ENCODE measurements at places on chromosomes 2 and 18. TPM values are rescaled to one million over a fixed set of nuclear protein-coding genes. Genes with fewer than 3 reads are reported as not detected.

Gene MPP4
- 1.4 TPM for total RNA-seq

Gene COLEC12
- total RNA-seq: 49.6 TPM

Gene ARL5A
- total RNA-seq: 47.8 TPM

Gene ANKRD30BL
- total RNA-seq: not detected

Gene OST4
- total RNA-seq: 956 TPM

Gene CLEC4F
- not detected for total RNA-seq

Gene SDC1
- total RNA-seq: 9.6 TPM

Gene CELF4
- not detected for total RNA-seq

Gene ADD2
- total RNA-seq: 0.35 TPM

Gene FBXO48
- 0.23 TPM for total RNA-seq

Gene MYO1B
- total RNA-seq: 88.9 TPM

Gene LGALSL
- 6.2 TPM for total RNA-seq

Gene ANKRD29
- 0.60 TPM for total RNA-seq

Gene CCDC178
- not detected for total RNA-seq

Gene GAD1
- total RNA-seq: 0.23 TPM

Gene MOCOS
- 4.7 TPM for total RNA-seq

Gene OXER1
- total RNA-seq: under 0.01 TPM

Gene TWIST2
- 171 TPM for total RNA-seq

Gene COBLL1
- total RNA-seq: 2.2 TPM

Gene TCF23
- total RNA-seq: 0.82 TPM

Gene FOXI3
- not detected for total RNA-seq

Gene SMC6
- total RNA-seq: 10.9 TPM

Gene SLC30A3
- 0.38 TPM for total RNA-seq

Gene GKN2
- total RNA-seq: not detected

Gene SCN3A
- 3.5 TPM for total RNA-seq

Gene AQP12A
- not detected for total RNA-seq

Gene CCDC102B
- total RNA-seq: 7.6 TPM

Gene LPIN2
- total RNA-seq: 16.4 TPM

Gene DHX57
- 15.3 TPM for total RNA-seq

Gene SLC19A3
- 2.1 TPM for total RNA-seq

Gene NCKAP5
- 1.7 TPM for total RNA-seq

Gene MYCN
- not detected for total RNA-seq

Gene RGPD5
- total RNA-seq: 23.0 TPM

Gene RESP18
- total RNA-seq: not detected

Gene CYP26B1
- total RNA-seq: 2.9 TPM

Gene TRAK2
- total RNA-seq: 51.0 TPM

Gene CD226
- 0.23 TPM for total RNA-seq

Gene UGT1A5
- total RNA-seq: not detected

Gene RAD51AP2
- total RNA-seq: under 0.01 TPM

Gene MFSD2B
- total RNA-seq: 0.08 TPM

Gene DNER
- total RNA-seq: 0.60 TPM

Data from smooth muscle cell of the coronary artery (primary cell).